Body of pancreas (tissue), 4 donors: ENCODE measurements at places on chromosomes 12 and 14. TPM values are rescaled to one million over a fixed set of nuclear protein-coding genes. Genes with fewer than 3 reads are reported as not detected.

Gene FAR2
- total RNA-seq = 1.0 TPM

GRCh38 chr12:116420227-116420880 is 138.8 kb upstream of the MAP1LC3B2 start:
- DNase-seq = no peak

DNA sequence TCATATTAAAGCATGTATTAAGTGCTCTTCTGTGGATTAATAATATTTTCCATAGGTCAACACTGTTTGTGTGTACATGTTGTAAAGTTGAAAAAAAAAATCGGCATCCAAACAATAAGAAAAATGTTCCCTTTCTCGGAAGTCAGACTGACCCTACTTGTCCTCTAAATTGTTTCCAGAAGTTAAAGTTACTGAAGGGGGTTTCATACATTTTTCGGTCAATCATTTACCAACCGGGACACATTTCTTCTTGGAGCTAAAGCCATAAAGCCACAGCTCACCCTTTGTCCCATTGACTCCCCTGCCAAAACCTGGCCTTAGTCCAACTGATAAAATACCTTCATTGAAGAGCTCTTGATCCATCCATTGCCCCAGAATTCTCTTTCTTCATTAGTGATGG is 230.0 kb downstream of the ANO2 start:
- no peak for DNase-seq

DNA sequence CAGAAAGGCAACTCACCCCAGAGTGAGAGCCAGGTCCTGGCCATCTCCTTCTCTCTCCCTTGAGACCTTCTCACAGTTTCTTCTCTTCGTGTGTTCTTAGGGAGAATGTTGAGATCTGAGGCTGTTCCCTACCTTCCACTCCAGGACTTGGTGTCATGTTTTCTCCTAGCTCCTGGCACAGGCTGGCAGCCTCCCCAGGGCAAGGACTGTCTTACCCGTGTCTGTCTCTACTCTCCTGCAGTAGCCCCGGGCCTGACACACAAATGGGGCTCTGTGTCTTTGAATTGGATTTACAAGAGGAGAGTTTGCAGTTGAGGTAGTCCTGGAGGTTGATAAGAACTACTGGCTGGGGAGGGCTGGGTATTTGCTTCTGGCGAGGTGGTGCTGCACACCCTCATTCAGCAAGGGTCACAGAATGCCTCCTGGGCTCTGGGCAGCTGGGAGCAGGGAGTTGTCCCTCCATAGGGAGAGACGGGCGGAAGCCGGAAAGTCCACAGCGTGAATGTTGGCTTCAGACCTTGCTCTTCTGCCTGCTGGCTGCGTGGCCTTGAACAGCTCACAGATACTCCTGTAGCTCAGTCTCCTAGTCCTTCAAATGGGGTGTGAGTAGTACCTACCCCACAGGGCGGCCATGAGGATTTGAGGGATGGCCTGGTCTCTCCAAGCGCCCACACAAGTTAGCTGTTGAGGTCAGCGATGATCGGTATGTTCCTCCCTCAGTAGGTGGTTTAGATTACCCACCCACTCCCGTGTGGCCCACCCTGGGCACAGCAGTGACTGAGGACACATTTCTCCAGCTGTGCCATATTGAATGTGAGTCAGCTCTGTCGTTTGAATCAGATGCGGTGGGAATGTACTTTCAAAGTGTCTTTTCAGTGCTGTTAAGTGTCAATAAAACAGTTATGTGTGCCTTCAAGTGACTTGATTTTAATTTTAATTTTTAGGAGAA is 10.2 kb downstream of the EP400 start:
- DNase-seq = no peak

DNA sequence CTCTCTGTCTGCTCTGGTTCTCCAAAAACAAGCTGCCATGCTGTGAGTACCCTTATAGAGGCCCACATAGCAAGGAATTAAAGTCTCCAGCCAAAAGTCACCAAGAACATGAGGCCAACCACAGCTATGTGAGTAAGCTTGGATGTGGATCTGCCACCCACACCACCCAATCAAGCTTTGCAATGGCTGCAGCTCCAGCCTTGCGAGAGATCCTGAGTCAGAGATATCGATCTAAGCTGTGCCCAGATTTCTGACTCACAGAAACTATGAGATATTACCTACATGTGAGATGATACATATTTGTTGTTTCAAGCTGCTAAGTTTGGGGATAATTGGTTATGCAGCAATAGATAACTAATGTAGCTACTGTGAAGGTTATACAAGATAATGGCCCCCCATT is 15.5 kb upstream of the TMEM233 start:
- no peak for DNase-seq

DNA sequence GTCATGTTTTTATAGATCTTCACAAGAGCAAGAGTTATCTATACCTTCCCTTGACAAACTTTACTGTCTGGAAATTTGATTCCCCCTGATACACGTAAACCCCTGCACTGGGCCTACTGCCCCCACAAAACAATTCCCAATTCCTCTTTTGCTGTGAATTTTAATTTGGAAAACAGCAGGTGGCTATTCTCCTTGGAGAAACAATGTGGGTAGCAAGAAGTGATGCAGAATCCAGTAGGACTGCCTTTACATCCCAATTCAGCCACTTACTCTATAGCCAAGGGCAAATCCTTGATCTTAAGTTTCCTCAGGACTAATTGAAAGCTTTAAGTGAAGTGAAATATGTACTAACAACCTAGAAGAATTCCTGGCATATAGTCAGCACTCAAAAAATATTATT is 129.3 kb downstream of the ACSS3 start:
- DNase-seq = no peak

DNA sequence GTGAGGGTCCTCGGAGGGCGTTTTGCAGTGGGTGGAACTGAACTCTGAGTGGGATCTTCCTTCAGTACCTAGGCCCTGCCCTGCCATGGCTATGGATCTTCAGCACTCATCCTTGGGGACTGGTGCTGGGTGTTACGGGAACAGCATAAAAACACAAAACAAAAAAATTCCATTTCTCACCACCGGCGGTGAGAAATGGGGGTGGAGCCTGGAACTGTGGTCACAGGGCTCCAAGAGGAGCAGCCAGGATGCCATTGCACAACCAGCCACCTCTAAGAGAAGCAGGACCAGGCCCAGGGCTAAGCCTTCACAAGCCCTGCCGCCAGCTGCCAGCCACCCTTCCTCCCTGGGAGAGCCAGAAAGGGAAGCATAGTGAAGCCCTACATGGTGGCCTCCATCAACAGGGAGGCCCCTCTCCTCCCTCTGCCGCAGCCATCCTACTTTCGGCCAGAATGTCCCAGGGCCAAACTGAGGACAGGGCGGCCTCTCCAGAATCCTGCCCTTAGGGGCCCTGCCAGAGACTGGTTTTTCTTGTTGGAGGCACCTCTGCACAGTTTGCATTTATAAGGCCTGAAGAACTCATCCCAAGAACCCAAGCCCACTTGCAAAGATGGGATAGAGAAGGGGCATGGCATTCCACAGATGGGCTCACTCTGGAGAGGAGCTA is 76.5 kb downstream of the VCPKMT start:
- DNase-seq = peak; percentile 68

DNA sequence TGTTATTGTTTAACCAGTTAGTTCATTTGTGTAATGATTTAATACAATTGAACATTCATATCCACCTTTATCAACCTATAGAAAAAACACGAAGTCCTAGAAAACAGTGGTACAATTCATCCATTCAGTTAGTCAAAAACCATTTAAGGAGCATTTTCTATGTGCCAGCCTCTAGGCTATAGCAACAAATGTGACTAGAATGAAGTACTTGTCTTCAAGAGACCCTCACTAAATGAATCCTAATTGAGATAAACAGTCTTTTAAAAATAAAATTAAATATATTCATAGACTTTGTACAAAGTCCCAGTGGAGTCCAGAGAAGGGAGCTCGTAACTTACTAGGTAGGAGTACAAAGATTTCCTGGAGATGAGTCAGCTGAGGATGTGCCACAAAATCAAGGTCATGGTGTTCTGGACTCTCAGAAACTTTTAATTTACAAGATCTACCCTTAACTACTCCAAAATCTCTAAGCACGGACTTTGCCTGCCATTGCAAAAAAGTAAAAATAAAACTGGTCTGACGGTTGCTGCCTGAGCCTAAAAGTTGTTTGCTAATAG is 430.7 kb upstream of the DCN start:
- DNase-seq = no peak

- DNase-seq = no peak
Measured at GRCh38 chr14:53386362-53386761, 233.2 kb upstream of the DDHD1 start.
